ENCODE measurements at places on chromosomes 5 and 9.
A peak's percentile ranks its signal among the peaks of the same experiment; 100 is the strongest.

GRCh38 chr5:43006424-43007202, 33.5 kb downstream of the ANXA2R start:
- DNase-seq = peak; percentile 57

DNA sequence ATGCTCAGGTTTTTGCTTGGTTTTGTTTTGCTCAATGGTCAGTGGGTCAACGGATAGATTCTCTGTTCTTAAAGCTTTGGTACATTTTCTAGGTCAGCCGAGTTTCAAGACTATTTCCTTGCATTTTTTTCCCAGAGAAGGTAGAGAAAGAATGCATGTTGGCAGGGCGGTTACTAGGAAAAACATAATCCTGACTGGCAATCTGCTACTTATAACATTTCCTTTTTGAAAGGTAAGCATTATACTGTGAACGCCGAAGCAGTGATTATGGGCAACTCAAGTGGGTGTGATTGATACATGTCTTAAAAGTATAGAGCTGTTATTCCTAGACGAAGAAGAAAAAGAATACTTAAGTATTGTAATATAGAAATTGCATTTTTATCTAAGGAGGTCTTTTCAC, 273.2 kb downstream of the MAST4 start:
- DNase-seq = no peak

DNA sequence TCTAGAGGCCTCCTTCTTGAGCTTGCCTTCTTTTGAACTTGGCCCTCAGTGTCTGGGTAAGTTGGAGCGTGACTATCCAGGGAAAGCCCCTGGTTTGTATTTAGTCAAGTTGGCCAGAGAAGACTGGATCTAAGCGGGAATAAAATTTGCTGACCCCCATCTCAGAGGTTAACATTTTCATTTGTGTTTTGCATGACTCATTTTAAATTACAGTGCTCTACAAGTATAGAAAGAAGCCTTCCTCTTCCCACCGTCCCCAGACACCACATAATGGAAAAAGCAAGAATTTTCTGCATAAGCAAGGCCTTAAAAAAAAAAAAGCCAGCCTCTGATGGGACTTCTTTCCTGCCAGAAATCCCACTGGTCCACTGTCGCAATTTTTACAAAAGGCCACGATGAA, 27.2 kb downstream of the PIK3R1 start:
- no peak for DNase-seq

DNA sequence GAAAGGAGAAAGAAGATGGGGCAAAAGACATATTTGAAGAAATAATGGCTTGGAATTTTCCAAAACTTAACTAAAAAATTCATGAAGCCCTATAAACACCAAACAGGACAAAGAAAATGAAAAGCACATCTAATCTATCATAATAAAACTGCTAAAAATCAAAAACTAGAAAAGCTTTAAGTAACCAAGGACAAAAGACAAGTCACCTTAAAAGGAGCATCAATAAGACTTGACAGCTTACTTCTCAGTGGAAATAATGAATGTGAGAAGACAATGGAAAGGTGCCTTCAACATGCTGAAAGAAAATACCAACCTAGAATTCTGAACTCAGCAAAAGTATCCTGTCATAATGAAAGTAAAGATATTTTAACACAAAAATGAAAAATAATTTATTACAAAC, 27.0 kb downstream of the GTF3C4 start:
- no peak for DNase-seq

DNA sequence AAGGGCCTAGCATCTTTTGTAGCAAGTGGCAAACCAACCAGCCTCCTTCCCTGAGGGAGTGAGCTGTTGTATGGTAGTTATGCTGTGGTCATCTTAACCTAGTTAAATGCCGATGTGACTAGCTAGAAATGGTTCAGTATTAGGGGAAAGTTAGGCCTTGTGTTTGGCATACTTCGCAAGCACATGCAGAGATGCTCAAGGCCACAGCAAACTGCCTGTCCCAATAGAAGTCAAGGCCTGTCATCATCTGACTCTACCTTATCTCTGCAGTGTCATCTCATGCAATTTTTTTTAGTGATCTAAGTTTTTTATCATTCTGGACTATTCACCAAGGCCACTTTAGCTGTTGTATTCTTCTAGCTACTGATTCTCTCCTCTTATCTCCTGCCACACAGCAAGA, 5.2 kb upstream of the EXOSC3 start:
- no peak for DNase-seq

- DNase-seq = no peak
These were observed 48.7 kb downstream of the FBXW11 start for GRCh38 chr5:171957591-171958251.

GRCh38 chr5:177594071-177594470, 2.1 kb downstream of the TMED9 start:
- DNase-seq = no peak

DNA sequence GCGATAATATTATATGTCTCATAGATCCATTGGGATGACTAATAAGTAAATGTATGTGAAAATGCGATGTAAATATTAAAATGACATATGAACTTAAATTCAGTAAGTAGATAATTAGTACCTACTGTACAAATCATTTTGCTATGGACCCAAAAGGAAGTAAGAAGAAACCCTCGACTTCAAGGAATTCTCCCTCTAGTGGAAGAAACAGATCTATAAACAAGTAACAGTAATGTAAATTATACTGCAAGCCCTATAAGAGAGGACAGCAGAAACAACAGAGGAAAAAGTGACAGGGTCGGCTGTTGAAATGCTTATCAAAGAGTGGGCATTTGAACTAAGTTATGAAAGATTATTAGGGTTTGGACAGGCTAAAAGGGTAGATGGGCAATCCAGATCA, 320.3 kb downstream of the DMAC1 start:
- no peak for DNase-seq

GRCh38 chr5:16137177-16137576, 42.4 kb downstream of the MARCHF11 start:
- DNase-seq = no peak

DNA sequence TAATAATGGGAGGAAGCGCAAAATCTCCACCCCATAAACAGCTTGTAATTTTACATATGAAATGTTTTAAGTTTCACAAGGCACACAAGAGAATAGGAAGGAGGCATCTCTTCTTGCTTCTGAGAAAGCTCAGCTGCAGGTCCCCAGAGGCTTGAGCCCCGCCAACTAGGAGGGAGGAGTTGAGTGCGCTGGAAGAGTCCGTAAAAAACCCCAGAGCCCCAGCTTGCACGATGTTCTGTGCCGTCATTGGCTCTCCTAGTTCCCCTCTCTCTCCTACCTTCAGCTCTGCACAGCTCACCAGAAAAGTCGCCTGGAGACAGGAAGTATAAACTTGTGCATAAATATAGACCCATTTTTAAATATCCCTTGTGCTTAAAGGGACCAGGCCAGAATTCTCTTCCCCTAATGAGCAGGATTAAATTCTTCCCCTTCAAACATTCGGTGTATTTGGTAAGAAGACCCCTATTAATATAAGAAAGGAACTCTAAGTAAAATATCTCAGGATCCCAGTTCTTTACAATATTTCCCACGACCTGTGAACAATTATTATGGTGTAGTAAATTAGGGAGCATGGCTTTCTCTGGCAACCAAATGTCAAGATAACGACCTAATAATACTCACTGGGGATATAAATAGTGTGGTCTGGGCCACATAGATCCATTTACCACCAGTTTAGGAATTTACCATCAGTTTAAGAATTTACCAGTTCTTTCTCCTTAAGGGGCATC, 13.7 kb downstream of the GLRX start:
- DNase-seq = peak; percentile 76

GRCh38 chr5:125336401-125336800, 590.0 kb upstream of the ZNF608 start:
- peak; percentile 65 for DNase-seq

- DNase-seq = peak; percentile 71
These were observed 87.5 kb upstream of the SARDH start for GRCh38 chr9:133825555-133826218.

GRCh38 chr5:10489810-10490426, 48.2 kb downstream of the ROPN1L start:
- no peak for DNase-seq

DNA sequence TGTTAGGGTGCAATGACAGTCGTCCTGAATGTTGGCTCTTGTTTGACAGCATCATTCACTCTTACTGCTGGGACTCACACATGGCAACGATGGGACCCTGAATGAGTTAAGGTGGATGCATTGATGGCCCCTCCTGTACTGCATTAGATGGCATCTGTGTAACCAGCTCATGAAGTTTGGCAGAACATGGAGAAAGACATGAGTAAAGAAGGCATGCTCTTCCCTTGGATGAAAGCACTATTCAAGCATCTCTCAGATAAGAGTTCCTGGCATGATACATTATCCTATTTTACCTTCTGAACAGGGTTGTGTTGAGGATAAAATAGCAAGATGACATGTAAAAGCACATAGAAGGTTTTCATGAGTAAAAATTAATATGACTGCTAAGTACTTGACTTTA, 142.2 kb upstream of the GAS1 start:
- no peak for DNase-seq

GRCh38 chr9:14500705-14501104, 186.8 kb upstream of the NFIB start:
- no peak for DNase-seq

GRCh38 chr5:132772291-132773070, 4.6 kb downstream of the SEPTIN8 start:
- no peak for DNase-seq

DNA sequence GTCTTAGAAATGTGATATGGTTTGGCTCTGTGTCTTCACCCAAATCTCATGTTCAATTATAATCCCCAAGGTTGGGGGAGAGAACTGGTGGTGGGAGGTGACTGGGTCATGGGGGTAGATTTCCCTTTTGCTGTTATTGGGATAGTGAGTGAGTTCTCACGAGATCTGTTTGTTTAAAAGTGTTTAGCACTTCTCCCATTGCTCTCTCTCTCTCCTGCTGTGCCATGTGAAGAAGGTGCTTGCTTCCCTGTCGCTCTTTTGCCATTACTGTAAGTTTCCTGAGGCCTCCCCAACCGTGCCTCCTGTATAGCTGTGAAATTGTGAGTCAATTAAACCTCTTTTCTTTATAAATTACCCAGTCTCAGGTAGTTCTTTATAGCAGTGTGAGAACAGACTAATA, 203.6 kb downstream of the ASTN2 start:
- no peak for DNase-seq

GRCh38 chr9:75974016-75974766, 83.7 kb downstream of the PCSK5 start:
- DNase-seq = peak; percentile 9

- DNase-seq = no peak
These were observed 306.7 kb downstream of the NFIB start for GRCh38 chr9:14007190-14007769.

DNA sequence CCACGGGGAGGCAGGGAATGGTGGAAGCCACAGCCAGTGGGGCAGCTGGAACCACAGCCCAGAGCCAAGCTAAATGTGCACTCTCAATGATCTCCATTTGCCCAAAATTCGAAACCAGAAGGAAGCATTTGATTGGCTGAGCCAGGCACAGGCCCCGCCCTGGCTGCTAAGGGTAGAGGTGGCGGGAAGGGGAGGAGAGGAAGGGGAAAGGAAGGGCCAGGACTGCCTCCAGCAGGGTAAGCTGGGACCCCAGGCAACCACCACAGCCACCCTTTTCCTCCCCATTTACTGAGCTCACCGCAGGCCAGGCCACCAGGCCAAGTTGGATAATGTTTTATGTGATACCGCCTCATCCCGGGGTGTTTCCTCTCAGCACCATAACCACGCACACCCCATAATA, 100.3 kb upstream of the RAPGEF1 start:
- DNase-seq = no peak

GRCh38 chr5:143056339-143056704, 286.1 kb downstream of the ARHGAP26 start:
- peak; percentile 33 for DNase-seq

- no peak for DNase-seq
These were observed 45.3 kb downstream of the FBXW11 start for GRCh38 chr5:171961117-171961516.

- no peak for DNase-seq
These were observed 1252.5 kb downstream of the EFNA5 start for GRCh38 chr5:106418196-106418595.

GRCh38 chr5:163407034-163407655, 30.2 kb upstream of the CCNG1 start:
- DNase-seq = peak; percentile 6

- peak; percentile 46 for DNase-seq
These were observed 29.8 kb downstream of the ANKS6 start for GRCh38 chr9:98766586-98766985.

DNA sequence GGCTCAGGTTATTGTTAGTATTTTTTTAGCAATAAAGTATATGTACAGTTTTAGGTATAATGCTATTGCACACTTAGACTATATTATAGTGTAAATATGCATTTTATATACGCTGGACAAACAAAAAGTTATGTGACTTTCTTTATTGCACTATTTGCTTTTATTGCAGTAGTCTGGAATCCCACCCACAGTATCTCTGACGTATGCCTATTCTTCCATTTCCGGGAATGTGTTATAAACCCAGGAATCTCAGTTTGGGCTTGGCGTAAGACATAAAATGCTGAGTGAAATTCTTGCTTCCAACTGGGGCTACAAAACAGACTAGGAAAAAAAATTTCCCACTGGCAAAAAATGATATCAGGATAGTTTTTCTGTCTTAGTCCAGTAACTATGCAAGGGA, 119.1 kb downstream of the HTR1A start:
- DNase-seq = no peak

DNA sequence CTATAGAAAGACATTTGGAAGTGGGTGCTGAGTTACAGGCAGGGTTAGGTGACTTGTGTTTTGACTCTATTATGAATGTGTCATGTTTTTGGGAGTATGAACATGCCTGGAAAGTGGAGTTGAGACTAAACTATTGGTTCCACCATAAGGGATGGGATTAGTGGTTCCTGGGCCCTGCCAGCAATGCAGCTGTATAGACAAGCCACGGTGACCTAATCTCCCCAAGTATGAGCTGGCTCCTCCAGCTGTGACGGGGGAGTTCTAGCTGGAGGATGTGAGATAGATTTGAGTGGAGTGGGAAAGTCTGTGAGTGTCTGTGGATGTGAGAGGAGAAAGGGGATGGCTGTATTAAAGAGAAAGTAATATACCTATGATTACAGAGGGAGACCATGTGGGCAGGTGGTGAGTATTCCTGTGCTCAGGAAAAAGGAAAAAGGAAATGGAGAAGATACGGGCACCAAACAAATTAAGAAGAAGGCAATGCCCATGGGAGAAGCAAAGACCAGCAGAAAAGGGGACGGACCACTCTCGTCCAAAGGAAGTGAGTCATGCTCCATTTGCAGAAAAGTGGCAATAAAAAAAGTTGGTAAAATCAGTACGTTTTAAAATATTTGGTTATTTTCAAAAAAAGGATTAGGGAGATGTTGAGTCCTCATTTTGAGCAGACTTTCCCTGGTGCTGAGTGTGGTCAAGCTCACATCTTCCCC, 48.3 kb upstream of the ICE1 start:
- peak; percentile 45 for DNase-seq

DNA sequence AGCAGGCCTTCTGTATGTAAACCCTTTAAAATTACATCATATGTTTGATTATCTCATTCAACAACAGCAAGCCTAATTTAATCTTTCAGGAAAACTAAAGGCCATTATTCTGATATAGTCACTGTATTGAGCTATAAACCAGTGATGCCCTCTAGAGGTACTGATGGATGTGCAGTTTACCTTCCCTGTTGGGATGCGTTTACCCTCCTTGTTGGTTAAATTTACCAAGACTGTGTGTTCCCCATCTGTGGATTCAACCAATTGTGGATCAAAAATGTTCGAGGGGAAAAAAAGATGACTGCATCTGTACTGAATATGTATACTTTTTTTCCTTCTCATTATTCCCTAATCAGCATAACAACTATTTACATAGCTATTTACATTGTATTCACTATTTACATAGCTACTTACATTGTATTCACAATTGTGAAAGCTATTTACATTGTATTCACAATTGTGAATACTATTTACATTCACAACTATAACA, 3.7 kb upstream of the BAAT start:
- DNase-seq = no peak

- DNase-seq = no peak
These were observed 90.9 kb downstream of the COL5A1 start for GRCh38 chr9:134732392-134733110.

All from foreskin fibroblast (primary cell).